CD4-positive, alpha-beta T cell (primary cell): ENCODE measurements at places on chromosomes 4 and X. TPM values are rescaled to one million over a fixed set of nuclear protein-coding genes. Genes with fewer than 3 reads are reported as not detected.

MAGEB2 gene
- not detected for total RNA-seq

CSAG2 gene
- total RNA-seq, result not detected

MAGEB1 gene
- not detected for total RNA-seq

MAGED1 gene
- 20.3 TPM for total RNA-seq

F8A2 gene
- total RNA-seq, result not detected

CXorf38 gene
- 10.4 TPM for total RNA-seq

GSX2 gene
- total RNA-seq, result not detected

DNA sequence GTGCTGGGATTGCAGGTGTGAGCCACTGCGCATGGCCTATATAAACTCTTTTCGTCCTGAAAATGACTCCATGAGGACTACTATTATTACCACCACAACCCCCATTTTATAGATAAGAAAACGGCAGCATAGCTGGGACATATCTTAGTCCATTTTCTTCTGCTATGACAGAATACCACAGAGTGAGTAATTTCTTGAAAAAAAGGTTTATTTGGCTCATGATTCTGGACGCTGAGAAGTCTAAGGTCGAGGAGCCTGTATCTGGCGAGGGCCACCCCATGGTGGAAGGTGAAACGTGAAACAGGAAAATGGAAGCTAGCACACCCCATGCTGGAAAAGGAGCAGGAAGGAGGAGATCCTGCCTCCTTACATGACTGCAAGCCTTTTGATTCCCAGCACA, 68.9 kb downstream of the SMIM20 start:
- H3K27ac ChIP-seq, result no peak overlapping the region
- no peaks in the 10 kb centered on the region for H3K27me3 ChIP-seq
- no peak overlapping the region for H3K4me3 ChIP-seq
- H3K4me1 ChIP-seq, result peaks cover 1% of the 10 kb centered on the region
- DNase-seq, result no peak

- H3K27me3 ChIP-seq, result no peaks in the 10 kb centered on the region
- no peak overlapping the region for H3K27ac ChIP-seq
- no peaks in the 10 kb centered on the region for H3K36me3 ChIP-seq
- H3K4me1 ChIP-seq, result no peaks in the 10 kb centered on the region
Measured at GRCh38 chr4:158786121-158786601, 17.3 kb downstream of the FNIP2 start.

- H3K4me3 ChIP-seq, result no peak overlapping the region
- no peaks in the 10 kb centered on the region for H3K4me1 ChIP-seq
Measured at GRCh38 chr4:47210828-47211227, 179.5 kb downstream of the GABRB1 start.

DNA sequence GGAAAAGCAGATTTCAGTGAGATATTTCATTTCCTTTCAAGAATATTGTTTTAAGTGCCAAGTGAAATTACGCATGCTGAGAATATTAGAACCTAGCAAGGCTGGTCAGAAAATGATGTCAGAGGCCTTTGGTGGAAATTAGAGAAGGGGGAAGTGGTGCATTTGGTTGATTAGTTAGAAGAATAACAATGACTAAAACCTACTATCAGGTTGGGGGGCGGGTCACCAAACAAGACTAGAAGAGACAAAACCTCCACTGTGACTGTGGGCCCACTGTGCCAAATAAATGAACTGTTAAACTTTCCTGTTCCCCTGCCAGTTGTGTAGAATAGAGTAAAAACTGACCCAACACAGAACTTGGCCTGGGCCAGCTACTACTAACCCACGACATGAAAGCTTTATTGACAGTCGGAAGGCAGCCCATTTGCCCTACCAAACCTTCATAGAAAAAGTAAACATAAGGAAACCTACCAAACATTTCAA, 2.9 kb downstream of the RAPGEF2 start:
- no peak overlapping the region for H3K27ac ChIP-seq
- H3K4me3 ChIP-seq, result no peak overlapping the region
- H3K27me3 ChIP-seq, result no peaks in the 10 kb centered on the region
- H3K36me3 ChIP-seq, result no peaks in the 10 kb centered on the region
- no peak for DNase-seq

DNA sequence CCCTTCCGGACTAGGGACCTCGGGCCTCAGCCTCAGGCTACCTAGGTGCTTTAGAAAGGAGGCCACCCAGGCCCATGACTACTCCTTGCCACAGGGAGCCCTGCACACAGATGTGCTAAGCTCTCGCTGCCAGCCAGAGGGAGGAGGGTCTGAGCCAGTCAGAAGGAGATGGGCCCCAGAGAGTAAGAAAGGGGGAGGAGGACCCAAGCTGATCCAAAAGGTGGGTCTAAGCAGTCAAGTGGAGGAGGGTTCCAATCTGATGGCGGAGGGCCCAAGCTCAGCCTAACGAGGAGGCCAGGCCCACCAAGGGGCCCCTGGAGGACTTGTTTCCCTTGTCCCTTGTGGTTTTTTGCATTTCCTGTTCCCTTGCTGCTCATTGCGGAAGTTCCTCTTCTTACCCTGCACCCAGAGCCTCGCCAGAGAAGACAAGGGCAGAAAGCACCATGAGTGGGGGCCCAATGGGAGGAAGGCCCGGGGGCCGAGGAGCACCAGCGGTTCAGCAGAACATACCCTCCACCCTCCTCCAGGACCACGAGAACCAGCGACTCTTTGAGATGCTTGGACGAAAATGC, at the start of gene WAS:
Gene WAS, plus strand, starts transcription at position 389 of the 572 bp plus-strand sequence. Its CDS starts 55 bp downstream, at position 444.
- no peak for DNase-seq
- H3K36me3 ChIP-seq, result peaks cover 35% of the 10 kb centered on the region
- peak within 1 kb of the TSS; percentile 83 for H3K27ac ChIP-seq
- H3K4me1 ChIP-seq, result peaks cover 61% of the 10 kb centered on the region
- H3K27me3 ChIP-seq, result no peaks in the 10 kb centered on the region

DNA sequence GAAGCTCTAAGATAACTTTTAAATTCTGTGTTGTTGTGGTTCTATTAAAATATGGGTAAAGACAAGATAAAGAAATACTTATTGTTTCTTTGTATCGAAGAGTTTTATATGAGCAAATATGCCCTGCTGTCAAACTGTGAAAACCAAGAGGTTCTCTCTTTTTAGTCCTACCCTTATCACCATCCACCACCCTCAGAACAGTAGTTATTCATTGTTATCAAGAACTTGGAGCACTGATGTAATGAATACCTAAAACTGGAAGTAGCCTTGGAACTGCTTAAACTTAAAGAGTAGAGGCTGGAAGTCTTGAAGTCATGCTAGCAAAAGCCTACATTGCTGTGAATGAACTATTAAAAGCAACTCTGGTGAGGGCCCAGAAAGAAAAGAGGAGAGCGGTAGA, 9.2 kb downstream of the PIR start:
- no peak overlapping the region for H3K4me3 ChIP-seq
- H3K27ac ChIP-seq, result no peak overlapping the region
- no peaks in the 10 kb centered on the region for H3K4me1 ChIP-seq
- no peak for DNase-seq

DNA sequence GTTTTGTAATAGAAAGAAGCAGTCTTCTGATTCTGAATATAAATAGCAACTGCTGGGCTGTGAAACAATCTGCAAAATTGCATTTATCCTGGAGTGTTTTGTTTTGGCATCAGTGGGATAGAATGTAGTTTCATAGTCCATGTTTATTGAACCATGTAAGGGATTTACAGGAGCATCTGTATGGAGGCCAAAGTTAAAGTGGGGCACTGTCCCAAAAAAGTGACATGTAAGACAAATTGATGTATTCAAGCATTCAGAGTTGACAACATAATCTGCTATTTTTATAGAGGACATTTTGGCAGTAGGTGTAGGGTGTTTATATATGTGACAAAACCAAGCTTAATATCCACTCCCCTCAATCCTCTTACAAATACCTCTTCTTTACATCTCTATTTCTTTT, 200.5 kb upstream of the ANK2 start:
- H3K27me3 ChIP-seq, result no peaks in the 10 kb centered on the region
- H3K4me1 ChIP-seq, result no peaks in the 10 kb centered on the region
- DNase-seq, result no peak
- no peaks in the 10 kb centered on the region for H3K36me3 ChIP-seq

DNA sequence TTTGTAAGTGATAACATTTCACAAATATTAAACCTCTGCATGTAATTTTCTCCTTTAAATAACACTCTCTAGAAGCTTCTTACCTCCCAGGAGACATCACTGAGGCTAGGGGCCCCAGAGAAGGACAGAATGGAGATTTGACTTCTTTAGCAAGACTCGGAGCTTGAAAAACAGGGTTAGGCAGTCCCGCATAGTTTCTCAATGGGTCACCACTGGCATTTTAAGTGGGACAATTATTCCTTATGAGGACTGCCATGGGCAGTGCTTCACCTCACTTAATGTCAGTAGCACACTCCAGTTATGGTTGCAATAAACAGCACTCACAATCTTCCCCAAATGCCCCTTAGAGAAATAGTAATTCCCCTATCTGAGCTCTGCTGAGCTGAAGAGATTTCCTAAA, 66.7 kb upstream of the NOCT start:
- H3K27me3 ChIP-seq, result no peaks in the 10 kb centered on the region
- H3K27ac ChIP-seq, result no peak overlapping the region
- no peak for DNase-seq

- DNase-seq, result no peak
- H3K4me3 ChIP-seq, result no peak overlapping the region
- no peak overlapping the region for H3K27ac ChIP-seq
- no peaks in the 10 kb centered on the region for H3K36me3 ChIP-seq
Measured at GRCh38 chrX:78747971-78748370, 451 bp downstream of the LPAR4 start.

- DNase-seq, result no peak
- no peaks in the 10 kb centered on the region for H3K27me3 ChIP-seq
- no peak overlapping the region for H3K4me3 ChIP-seq
Measured at GRCh38 chr4:158785718-158786117, 16.9 kb downstream of the FNIP2 start.

- H3K4me1 ChIP-seq, result no peaks in the 10 kb centered on the region
- no peaks in the 10 kb centered on the region for H3K36me3 ChIP-seq
- H3K27ac ChIP-seq, result no peak overlapping the region
- no peak for DNase-seq
Measured at GRCh38 chr4:141999446-142000143, 363.2 kb downstream of the IL15 start.

DNA sequence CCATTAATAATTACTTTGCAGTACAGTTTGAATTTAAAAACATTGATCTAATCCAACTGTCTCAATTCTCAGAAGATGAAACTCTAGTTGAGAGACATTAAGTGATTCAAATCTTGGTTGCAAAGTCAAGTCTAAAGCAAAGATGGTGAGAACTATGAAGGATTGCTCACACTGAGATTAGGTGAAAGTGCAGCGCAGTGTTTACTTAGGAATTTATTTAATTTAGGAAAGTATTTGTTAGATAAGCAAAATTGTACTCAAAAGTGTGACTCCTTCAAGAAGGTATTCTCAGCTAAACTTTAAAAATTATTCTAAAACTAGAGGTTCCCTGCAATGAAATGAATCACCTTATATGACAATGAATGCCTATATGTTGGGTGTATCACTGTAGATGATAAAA, 454.9 kb downstream of the PDGFC start:
- no peak overlapping the region for H3K4me3 ChIP-seq
- DNase-seq, result no peak
- H3K27ac ChIP-seq, result no peak overlapping the region
- H3K36me3 ChIP-seq, result no peaks in the 10 kb centered on the region
- no peaks in the 10 kb centered on the region for H3K27me3 ChIP-seq

- H3K27me3 ChIP-seq, result no peaks in the 10 kb centered on the region
- H3K27ac ChIP-seq, result no peak overlapping the region
- no peaks in the 10 kb centered on the region for H3K4me1 ChIP-seq
- H3K36me3 ChIP-seq, result no peaks in the 10 kb centered on the region
Measured at GRCh38 chrX:140733766-140734342, 24.3 kb downstream of the LINC00632 start.

- no peak for DNase-seq
- H3K4me3 ChIP-seq, result no peak overlapping the region
- no peaks in the 10 kb centered on the region for H3K27me3 ChIP-seq
- H3K36me3 ChIP-seq, result no peaks in the 10 kb centered on the region
- no peaks in the 10 kb centered on the region for H3K4me1 ChIP-seq
- no peak overlapping the region for H3K27ac ChIP-seq
Measured at GRCh38 chrX:22740836-22741235, 258.9 kb upstream of the DDX53 start.

DNA sequence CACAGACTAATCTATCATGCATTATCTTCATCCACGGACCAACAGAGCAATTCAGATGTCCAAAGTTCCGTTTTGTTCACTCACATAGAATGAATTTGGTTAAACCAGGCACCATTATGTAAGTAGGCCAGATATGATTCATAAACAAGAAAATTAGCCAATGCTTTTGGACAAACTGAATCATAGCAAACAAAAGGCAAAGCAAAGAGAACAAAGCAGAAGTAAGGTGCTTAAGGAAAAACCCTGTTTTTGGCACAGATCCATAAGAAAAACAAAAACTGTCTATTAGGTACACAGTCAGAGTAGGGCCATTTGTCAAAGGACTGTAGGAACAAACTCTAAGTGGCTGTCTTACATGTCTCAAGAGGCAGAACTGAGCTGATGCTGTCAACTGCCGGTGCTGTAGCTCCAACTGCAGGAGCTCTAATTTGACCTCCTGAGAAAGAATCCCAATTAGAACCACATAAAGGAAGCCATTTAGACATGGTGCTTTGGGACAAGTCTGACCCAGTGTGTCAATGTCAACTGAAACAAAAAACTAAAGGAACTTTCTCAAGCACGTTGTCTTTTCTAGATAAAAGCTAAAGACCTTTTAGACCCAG, 146.7 kb downstream of the COL25A1 start:
- no peak overlapping the region for H3K4me3 ChIP-seq
- no peaks in the 10 kb centered on the region for H3K36me3 ChIP-seq
- no peak overlapping the region for H3K27ac ChIP-seq
- no peaks in the 10 kb centered on the region for H3K27me3 ChIP-seq
- H3K4me1 ChIP-seq, result no peaks in the 10 kb centered on the region

DNA sequence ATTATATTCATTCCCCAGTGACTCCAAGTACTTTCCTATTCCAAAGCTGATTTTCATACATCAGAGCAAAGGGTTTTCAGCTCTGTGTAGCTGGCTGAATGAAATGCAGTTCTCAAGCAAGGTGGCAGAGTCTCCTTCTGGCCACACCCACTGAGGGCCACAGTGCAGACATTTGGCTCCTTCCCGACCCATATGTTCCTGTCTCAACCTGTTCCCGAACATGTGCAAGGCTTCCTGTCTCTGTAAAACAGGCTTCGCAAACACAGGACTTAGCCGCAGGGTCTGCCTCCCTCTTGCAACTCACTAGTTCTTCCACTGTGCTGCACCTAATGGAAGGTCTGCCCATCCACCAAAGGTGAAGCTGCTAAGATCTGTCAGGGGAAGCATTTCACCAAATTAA, 249.2 kb downstream of the MID1IP1 start:
- no peaks in the 10 kb centered on the region for H3K36me3 ChIP-seq
- no peaks in the 10 kb centered on the region for H3K4me1 ChIP-seq
- no peak overlapping the region for H3K27ac ChIP-seq
- no peak for DNase-seq

DNA sequence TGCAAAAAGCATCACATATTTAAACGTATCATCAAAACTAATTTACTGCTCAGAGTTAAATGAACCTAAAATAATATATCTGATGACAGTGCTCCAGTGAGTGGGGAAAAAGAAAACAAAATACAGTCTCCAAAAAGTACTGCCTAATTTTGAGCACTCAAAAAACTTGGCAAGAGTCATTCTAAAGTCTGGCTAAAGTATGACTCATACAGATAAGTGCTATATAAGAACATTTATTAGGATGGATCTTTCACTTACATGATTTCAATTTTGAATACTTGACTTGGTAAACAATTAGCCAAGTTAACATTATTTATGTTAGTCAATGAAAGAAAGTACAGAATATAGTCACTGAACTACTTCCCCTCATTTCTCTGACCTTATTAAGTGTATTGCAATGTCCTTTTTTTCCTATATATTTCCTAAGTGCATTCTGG, 27.2 kb downstream of the FBXO8 start:
- H3K27me3 ChIP-seq, result no peaks in the 10 kb centered on the region
- H3K4me3 ChIP-seq, result no peak overlapping the region
- H3K27ac ChIP-seq, result no peak overlapping the region
- DNase-seq, result no peak
- H3K36me3 ChIP-seq, result peaks cover 31% of the 10 kb centered on the region

- H3K4me3 ChIP-seq, result no peak overlapping the region
- H3K4me1 ChIP-seq, result no peaks in the 10 kb centered on the region
- no peaks in the 10 kb centered on the region for H3K27me3 ChIP-seq
Measured at GRCh38 chr4:118985170-118986000, 96.7 kb downstream of the SYNPO2 start.
